ENCODE measurements at places on chromosomes 5 and 9.

DNA sequence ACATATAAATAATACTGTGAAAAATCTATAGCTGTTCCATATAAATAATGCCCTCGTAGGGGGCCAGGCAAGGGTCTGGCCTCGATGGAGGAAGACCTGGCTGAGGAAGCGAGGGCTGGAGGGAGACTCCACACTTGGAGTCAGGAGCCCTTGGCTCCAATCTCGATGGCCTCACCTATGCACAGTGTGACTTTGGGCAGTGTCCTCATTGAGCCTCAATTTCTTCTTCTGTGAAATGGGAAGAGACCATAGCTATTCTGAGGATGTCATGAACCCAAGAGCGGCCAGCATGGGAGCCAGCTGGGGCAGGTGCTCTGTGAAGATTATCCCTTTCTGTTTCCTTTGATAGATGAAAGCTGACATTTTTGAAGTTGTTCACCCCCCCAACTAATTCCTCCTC lies 24.8 kb downstream of the ANGPTL2 start:
- no peak for DNase-seq

- no peak for DNase-seq
Observed at GRCh38 chr9:33867747-33868439, 50.9 kb downstream of the UBE2R2 start.

GRCh38 chr9:137049544-137050449 lies 3.8 kb upstream of the NPDC1 start:
- DNase-seq: no peak

DNA sequence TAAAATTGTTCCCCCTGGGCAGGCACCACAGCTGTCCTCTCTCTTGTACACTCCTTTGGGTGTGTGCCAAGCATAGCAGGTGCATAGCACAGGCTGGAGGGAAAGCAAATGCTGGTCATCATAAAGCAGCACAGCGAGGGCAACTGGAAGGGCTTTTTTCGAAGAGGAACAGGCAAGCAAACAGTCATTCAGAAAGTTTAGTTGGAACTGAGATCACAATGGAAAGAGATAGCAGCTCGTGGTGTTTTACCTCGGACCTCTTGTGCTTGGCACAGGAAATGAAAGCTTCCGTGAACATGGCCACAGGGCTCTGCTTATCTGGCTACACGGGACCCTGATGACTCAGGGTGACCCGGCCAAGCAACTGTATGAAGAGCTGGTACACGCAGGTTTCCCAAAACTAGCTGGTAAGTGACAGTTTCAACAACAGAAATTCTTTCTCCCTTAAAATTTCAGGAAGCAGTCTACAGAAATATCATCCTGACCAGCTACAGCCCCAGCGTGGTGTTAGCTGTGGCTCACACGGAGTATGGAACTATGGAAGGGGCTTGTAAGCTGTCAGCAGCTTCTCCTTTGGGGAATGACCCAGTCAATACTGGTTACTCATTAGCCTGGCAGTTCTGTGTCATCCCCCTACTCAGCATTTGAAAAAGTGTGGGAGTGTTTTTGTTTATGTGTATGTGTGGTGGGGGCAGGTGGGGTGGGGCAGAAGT lies 48.1 kb downstream of the POC5 start:
- DNase-seq: peak; percentile 25

DNA sequence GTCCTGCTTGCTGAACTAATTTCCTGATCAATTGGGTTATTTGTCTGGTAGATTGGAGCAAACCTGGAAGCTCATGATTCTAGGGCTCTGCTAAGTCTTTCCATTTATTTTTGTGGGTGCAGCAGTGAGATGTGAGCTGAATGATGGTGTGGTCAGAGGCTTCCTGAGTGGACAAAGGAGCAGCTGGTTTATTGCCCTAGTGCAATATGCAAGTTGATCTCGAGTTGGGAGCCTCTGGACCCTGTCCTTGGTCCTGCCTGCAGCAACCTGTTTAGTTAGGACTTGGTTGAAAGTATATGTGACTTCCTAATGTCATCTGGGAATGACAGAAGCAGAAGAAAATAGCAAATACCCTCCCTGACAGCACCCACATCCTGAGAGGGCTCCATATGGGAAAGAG lies 4.2 kb upstream of the UNC5A start:
- no peak for DNase-seq

- no peak for DNase-seq
Observed at GRCh38 chr5:96315431-96315830, 117.6 kb downstream of the PCSK1 start.

DNA sequence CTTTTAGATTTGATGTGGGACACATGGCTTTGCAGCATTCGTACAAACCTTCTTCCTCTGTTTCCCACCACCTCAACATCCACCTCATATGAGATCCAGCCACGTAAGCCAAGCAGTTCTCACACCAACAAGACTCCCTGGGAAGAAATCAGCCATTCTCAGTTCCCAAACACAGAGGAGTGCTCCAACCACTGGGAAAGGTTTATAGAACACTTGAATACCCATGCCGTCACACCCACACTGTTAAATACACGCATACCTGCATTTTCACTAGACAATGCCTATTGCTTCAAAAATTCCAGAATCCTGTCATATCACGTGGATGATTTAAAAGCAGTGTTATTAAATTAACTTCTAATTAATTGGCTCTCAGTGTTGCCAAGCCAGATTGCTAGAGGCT lies 347.3 kb downstream of the ENC1 start:
- DNase-seq: no peak

GRCh38 chr5:127582773-127583370 lies 65.4 kb downstream of the PRRC1 start:
- DNase-seq: no peak

- no peak for DNase-seq
Observed at GRCh38 chr9:137477778-137478612, 18.9 kb upstream of the NSMF start.

GRCh38 chr9:18233776-18234445 lies 240.0 kb upstream of the ADAMTSL1 start:
- no peak for DNase-seq

DNA sequence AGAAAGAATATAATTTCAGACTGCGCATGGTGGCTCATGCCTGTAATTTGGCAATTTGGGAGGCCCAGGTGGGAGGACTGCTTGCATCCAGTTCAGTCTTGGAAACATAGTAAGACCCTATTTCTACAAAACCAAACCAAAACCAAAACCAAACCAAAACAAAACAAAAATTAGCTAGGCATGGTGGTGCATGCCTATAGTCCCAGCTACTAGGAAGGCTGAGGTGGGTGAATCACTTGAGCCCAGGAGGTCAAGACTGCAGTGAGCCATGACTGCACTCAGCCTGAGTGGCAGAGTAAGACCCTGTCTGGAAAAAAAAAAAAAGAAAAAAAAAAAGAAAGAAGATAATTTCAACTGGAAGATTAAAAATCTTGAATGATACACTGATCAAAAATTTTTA lies 137.0 kb upstream of the ACOT12 start:
- no peak for DNase-seq

DNA sequence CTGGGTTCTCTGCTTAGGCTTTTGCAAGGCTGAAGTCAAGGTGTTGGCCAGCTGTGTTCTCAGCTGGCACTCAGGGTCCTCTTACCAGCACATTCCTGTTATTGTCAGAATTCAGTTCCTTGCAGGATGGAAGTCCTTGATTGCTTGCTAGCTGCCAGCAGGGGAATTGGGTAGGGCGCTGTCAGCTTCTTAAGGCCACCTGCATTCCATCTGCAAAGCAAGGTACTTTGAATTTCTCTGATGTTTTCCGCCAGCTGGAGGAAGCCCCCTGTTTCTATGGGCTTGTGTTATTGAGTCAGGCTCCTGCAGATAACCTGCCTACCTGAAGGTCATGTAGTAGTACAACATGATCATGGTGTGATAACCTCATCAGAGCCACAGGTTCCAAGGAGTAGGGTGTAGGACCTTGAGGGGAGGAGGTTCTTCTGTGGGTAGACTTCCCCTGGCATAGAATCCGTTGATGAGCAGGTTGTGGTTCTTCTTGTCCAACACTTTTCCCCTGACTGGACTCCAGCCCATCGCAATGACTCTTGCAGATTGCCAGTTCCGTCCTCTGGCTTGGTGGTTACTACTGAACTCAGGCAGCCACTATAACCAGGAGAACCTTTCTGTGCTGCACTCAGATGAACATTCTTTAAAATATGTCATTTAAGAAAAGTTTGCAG lies 6.8 kb downstream of the TENT4A start:
- no peak for DNase-seq

DNA sequence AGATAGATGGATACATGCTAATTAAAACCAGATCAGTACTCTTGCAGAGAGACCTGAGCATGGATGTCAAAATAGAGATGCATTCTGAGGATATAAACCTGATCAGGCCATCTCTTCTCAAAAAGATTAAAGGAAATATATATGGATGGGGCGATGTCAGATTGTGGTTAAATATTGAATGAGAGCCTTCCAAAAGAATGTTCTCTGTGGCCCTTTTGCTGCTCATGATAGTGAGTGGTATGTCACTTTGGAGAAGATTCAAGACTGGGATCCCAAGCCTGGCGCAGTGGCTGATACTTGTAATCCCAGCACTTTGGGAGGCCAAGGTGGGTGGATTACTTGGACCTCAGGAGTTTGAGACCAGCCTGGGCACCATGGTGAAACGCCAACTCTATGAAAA lies 20.5 kb downstream of the ZNF131 start:
- no peak for DNase-seq

DNA sequence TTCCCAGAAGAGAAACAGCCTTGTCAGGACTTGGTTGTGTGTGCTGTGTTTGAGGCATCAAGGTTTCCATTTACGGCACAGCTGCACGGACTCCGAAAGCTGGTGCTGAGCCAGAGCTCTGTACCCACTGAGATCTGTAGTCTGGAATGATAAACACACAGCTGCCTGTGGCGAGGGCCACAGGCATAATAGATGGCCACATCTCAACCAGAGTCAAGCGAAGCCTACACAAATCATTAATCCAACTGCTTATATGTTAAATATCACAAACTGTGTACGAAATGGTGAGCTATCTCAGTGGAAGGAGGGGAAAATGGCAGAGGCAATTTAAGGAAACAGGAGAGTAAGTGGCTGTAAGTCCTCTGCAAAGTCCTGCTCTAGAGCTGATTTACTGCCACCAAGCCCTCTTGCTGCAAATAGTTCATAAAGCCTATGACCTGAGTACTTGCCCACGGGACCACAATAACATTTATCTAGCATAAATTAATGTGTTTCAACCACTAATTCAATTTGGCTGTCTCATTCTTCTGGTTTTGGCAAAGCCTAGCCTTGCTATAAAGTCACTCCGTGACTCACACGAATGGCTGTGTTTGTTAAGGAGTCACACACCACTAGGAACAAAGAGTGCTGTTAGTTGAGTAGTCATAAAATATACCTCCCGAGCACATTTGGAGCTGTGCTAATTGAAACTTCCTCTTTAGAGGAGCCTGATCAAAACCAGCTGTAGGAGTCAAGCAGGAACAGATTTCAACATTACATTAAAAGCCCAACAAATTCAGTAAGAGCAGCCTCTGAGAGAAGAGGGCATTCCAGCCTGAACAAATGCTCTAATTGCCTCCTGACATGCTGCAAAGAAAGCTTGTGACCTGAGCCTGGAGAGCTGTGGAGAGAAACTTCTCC lies 738.6 kb upstream of the ZNF608 start:
- DNase-seq: no peak

DNA sequence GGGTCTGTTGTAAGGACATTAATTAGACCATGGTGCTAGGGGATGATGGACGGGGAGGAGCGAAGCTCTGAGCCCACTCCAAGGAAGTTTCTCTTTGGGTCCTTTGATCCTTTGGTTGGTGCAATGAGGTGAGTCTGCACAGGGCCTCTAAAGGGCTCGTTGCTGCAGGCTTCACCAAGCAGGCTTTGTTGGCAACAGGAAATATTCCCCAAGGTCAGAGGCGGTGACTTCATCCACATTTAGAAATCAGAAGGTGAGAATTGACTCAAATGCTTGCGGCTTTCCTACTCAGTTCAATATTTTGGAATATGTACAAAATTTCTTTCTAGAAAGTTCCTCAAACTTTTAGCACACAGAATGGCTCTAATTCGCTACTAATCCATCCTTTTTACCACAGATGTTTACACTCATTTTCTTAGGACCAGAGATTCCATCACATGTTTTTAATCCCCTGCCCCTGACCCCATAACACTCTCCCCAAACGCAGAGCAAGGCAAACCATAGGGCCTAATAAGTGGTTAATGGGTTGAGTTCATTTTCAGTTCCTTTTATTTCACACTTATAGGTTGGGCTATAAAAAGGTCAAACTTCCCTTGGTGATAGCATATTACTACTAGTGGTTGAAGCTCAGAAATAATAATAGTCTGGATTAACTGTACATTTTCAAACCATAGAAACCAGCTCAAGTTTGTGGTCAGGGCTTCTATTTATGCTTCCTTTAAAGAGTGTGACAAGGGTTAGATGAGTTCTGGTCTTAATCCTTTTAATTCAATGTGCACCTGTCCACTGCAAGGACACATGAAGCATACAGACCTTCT lies 37.3 kb upstream of the TMEM252 start:
- DNase-seq: no peak

DNA sequence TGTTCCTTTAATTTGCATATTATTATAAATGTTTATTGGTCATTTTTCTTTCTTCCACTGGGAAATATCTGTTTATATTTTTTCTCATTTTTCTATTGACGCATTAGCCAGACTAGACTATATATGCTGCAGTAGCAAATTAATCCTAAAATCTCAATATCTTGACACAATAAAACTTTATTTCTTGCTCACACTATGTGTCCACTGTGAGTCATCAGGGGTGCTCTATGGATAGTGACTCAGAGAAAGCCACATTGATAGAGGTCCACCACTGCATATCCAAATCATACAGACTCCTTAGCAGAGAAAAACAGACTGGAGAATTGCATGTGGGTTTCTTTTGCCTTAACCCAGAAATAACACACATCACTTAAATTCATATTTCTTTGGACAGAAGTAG lies 20.8 kb downstream of the OR1L3 start:
- DNase-seq: no peak

DNA sequence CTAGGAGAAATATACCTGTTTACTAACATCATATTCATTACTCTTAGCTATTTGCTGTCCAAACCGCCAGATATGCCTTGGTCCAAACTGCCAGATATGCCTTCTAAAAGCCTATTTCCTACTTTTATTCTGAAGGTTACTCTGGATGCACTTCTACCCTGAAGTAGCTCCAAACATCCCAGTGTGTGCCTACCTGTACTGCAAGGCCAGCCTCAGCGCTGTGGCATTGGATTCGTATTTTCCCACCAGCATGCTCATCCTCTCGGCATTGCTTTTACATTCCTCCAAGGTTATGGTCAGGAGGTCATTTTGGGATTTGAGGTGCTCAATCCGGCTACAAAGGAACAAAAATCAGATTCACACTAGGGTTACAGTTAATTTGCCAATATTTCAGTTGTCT lies 94.3 kb downstream of the DCP2 start:
- DNase-seq: no peak

- DNase-seq: no peak
Observed at GRCh38 chr9:124267271-124267807, 9.6 kb downstream of the NEK6 start.

DNA sequence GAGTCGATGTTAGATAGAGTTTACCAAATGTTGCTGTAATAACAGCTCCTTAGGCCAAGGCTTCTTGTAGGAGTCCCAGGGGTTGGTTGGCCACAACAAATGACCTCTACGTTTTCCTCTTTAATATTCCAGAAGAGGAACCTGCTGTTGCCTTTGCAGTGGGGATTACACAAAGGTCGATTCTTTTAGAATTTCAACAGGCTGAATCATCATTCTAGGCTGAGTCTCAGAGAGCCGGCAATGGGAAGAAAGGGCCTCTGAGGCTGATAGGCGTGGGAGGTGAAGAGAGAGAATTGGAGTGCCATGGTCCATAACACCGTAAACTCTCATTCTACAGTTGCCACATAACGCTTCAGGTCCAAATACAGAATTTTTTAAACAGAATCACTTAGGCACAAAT lies 405.9 kb upstream of the DAP start:
- no peak for DNase-seq

All from GM12892 (cell line).